ENCODE measurements at places on chromosomes 6 and 20.

- DNase-seq, result no peak
Observed at GRCh38 chr6:106772270-106773142, 143.1 kb downstream of the QRSL1 start.

GRCh38 chr20:49230561-49231133 lies 11.4 kb downstream of the DDX27 start:
- no peak for DNase-seq

- no peak for DNase-seq
Observed at GRCh38 chr20:34301587-34302311, 1.4 kb downstream of the AHCY start.

DNA sequence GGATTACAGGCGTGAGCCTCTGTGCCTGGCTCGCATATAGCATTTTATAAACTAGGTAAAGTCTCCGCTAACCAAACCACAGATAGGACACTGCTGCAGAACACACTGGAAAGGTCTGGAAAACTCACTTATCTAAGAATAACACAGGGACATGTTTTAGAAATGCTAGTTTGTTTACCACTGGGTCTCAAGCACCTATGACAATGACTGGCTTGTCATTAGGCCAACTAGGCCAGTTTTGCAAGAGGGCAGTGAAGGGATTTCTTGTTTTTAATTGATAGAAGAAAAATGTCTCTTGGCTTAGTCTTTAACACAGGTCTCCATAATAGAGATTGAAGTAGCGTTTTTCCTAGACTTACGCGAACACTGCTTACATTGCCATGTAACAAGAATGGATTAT lies 201.4 kb downstream of the TMEM242 start:
- DNase-seq, result no peak

DNA sequence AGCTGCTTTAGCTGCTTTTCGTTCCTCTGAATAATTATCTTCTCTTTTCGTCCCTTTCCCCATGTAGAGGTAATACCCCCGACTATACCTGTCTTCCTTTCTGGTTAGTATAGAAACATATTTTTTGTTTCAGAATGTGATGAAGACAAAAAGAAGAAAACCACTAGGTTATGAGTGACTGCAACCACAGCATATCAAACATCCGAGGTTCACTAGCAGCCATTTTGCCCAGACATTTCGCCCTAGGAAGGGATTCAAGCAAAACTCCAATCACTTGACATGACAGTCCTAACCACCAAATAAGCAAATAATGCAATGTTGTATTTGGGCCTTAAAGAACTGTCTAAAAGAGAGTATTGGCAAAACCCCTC lies 9.4 kb downstream of the SNX5 start:
- DNase-seq, result no peak

GRCh38 chr20:5567644-5568043 lies 182.6 kb upstream of the SHLD1 start:
- DNase-seq, result no peak

GRCh38 chr6:34929241-34929978 lies 40.4 kb downstream of the ANKS1A start:
- DNase-seq, result no peak

- no peak for DNase-seq
Observed at GRCh38 chr20:4502756-4503155, 219.0 kb upstream of the PRND start.
